ENCODE measurements at places on chromosomes 2 and 18. TPM values are rescaled to one million over a fixed set of nuclear protein-coding genes. Genes with fewer than 3 reads are reported as not detected.

GRCh38 chr2:168574856-168575630, 119.0 kb downstream of the CERS6 start:
- DNase-seq: no peak

- no peak for DNase-seq
These were observed 35.4 kb downstream of the PSD4 start for GRCh38 chr2:113209011-113209645.

ALLC gene
- not detected for total RNA-seq

GRCh38 chr18:5419030-5419429, 123.5 kb upstream of the ZBTB14 start:
- DNase-seq: no peak

GRCh38 chr2:176084611-176085119, 903 bp upstream of the EVX2 start:
- DNase-seq: no peak

- peak; percentile 67 for DNase-seq
These were observed 43.7 kb downstream of the TMEM37 start for GRCh38 chr2:119475225-119475856.

DNA sequence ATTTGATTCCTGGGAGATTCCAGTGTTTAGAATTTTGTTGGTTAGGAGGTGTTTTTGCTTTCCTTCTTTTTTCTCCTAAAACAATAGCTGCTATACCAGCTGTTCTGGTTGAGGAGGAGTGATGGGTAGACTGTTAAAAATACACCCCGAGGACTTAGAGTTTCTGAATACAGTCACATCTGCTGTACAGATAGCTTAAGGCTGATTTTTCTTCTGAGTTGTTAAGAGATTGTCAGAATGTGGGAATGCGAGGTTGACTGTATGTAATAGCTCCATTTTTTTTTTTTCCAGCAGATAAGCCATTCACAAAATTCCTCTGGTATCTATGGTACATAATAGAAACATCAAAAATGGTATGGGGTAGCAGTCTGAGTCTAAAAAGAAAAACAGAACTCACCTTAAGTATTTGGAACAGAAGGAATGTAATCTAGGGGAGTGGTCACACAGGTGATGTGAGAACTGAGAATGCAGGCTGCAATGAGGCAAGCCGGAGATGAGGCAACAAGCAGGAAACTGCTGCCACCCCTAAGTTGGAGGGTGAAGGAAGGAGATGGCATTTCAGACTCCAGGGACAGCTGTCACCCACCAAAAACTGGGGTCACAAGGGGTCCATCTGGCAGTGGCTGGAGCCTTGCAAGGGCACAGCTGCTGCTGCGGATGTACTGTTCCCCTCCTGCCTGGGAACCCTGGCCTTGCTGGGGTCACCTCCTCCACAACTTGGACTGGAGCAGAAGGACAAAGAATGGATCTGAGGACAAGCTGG, 2.4 kb downstream of the DGKD start:
- DNase-seq: no peak

CDH2 gene
- 83.8 TPM for total RNA-seq

DNA sequence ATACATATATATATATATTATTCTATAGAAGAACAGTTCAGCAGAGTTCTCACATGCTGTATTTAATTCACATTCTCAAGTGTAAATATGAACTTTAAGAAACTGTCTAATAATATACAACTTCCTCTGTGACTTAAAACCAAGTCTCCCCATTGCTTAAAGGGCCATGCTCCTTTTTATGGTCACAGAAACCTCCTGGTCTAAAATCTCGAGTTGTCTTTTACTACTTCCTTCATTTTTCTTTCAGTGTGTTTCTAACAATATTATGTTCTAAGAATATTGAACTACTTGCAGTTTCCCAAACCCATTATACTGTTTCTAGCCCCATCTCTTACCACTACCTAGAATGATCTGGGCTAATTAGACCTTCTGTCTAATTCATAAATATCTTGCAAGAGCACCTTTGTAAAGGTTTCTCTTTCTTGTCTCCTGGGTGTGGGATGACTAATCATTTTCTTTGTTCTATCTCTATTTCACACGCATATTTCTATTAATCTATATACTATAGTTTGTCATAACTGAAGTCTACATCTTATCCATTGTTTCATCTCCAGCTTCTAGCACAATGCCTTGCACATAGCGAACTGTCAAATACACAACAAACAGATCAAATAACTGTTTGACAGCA, 48.8 kb downstream of the ERBB4 start:
- no peak for DNase-seq

GRCh38 chr2:233440714-233441113, 86.4 kb downstream of the DGKD start:
- no peak for DNase-seq

- no peak for DNase-seq
These were observed 599.9 kb upstream of the NXPH2 start for GRCh38 chr2:139380051-139380450.

GRCh38 chr2:101273056-101273455, 20.4 kb downstream of the CNOT11 start:
- DNase-seq: no peak

DNA sequence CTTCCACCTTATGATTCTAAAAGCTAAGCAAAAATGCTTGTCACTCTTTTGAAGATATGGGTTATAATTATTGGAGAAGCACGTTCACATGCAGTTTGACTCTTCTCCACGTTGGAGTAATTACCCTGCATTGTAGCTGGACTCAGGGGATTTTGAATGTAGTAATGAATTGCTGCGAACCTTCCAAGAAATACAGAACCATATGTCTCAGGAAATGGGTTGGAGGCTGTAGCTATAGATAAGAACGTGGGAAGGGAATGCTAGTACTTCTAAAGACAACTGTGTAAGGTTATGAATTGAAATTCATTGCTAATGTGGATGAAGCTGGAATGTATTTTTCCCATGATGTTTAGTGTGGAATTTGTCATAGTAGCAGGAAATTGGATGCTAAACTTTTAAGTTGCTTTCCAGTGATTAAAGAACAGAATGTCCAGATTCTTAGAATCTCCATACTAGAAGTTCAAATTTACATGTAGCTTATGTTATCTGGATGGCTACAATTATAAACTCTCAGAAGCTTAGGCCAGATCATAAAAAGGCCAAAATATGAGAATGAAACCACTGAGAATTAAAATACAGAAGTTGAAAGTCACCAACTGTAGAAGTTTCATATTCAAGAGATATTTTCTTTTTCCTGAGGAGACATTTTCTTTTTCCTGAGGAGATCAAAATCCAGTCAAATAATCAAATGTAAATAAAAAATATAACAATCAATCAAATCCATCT, 27.3 kb upstream of the SPOPL start:
- no peak for DNase-seq

GRCh38 chr2:226892729-226893128, 56.9 kb downstream of the RHBDD1 start:
- DNase-seq: no peak

DNA sequence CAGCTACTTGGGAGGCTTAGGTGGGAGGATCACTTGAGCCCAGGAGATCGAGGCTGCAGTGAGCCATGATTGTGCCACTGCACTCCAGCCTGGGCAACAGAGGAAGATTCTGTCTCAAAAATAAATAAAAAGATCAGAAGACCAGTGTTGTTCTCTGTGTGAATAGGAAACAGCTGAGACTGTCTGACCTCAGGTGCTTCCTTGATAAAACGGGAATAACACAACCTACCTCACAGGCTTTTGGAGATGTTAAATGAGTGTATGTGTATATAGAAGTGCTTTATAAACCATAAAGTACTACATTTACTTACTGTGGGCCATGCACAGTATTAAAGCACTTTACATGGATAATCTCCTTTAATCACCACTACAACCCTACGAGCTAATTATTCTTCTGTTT, 9.9 kb upstream of the CETN1 start:
- no peak for DNase-seq

- no peak for DNase-seq
These were observed 4.7 kb downstream of the EEF1B2 start for GRCh38 chr2:206164261-206164862.

- DNase-seq: no peak
These were observed 71.3 kb upstream of the ZNF532 start for GRCh38 chr18:58793361-58793760.

DNA sequence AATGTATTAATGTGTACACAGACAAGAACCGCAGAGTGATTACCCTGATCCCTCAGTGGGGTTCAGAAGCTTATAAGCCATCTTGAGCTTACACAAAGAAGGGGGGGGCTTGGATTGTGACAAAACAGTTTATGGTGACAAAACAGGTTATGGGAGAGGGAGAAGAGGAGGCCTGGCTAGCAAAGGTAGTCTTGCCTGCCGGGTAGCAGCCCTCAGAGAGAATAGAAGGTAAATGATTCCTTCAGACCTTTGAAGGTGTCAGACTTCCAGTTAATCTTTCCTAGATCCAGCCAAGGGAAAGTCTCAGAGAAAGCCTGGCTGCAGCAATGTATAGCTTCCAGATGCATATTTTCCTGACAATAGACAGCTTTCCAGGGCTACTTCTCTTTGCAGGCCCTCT, 44.6 kb upstream of the RAPH1 start:
- DNase-seq: no peak

CAPN13 gene
- not detected for total RNA-seq

MYO5B gene
- not detected for total RNA-seq

ATOH8 gene
- 7.1 TPM for total RNA-seq

DNA sequence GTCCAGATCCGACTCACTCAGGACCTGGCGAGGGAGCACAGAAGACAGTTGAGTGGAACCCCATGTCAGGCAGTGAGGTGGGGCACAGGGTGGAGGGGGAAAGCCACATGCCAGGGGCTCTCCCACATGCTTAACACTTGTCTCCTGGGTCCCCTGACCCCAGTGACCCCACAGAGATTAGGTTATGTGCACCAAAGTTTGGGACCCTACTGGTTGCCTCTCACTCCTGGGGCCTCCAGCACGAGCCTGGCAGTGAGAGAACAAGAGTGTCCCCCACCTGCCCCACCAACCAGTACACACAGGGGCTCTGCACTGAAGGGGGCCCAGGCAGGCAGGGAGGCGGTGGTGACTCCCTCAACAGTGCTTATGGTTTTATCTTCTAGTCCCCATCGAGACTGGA, 58.3 kb downstream of the CIB4 start:
- DNase-seq: peak; percentile 75

ABCB11 gene
- total RNA-seq: not detected

BBS5 gene
- 11.6 TPM for total RNA-seq

GRCh38 chr18:54871231-54871630, 43.0 kb downstream of the RAB27B start:
- DNase-seq: no peak

DNA sequence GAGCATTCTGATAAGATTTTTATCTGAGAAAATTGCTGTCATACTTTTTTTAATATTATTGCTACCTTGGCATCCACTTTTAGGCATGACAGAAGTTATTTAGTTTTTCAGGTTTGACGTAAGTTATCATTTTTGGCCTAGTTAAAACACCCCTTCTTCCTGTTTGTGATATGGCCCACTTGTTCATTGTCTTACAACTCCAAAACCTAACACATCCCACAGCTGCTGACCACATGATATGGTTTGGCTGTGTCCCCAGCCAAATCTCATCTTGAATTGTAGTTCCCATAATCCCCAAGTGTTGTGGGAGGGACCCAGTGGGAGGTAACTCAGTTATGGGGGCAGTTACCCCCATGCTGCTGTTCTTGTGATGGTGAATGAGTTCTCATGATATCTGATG, 388.1 kb downstream of the SLC4A3 start:
- DNase-seq: no peak

IL36RN gene
- total RNA-seq: not detected

GRCh38 chr2:122182616-122183355, 427.3 kb downstream of the TSN start:
- no peak for DNase-seq

GRCh38 chr2:238892796-238893195, 44.9 kb downstream of the TWIST2 start:
- DNase-seq: no peak

DNA sequence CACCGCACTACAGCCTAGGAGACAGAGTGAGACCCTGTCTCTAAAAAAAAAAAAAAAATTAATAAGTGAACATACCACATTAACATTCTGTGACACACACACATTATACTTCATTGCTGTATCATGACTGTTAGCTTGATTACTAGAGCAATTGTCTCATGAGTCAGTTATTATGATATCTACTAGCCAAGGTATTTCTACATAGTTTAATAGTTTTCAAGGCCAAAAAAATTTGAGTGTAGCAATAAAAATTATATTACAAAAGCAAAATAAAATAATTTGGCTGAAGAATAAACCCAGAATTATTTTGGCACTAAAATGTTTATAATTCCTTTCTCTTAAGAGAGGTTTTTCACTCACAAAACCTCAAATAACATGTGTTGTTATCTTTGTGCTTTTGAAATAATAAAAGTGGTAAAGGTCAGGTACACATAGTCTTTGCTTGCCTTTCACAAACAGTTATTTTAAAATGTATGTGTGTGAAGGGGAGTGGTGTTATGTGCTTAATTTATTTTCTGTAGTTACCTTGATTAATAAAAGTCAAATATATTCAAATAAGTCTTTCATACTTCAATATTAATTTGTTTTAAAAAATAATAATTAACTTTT, 136.9 kb upstream of the SPOPL start:
- no peak for DNase-seq

DNA sequence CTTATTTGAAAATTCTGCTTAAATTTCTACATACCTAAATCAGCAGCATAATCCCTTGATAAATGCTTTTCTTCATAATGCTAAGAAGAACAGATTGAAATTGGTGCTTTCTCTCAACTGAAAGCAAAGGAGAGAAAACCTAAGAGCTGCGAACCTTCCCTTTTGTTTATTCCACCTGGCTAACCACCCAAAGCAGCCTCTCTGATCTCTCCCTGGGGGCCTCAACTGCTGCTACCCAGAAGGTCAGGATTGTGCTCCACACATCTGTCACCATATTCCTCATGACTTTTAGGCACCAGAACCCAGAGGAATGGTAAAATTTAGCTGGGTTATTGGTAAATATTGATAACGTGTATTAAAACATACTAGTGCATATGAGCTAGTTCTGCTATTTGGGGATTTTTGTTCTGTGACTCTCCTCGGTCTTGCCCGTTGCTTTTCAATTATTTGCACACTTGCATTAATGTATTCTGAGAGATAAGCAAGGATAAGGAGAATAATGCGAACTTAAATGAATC, 334.1 kb downstream of the RIT2 start:
- DNase-seq: no peak

GRCh38 chr2:207812058-207812725, 42.5 kb upstream of the FZD5 start:
- no peak for DNase-seq

DNA sequence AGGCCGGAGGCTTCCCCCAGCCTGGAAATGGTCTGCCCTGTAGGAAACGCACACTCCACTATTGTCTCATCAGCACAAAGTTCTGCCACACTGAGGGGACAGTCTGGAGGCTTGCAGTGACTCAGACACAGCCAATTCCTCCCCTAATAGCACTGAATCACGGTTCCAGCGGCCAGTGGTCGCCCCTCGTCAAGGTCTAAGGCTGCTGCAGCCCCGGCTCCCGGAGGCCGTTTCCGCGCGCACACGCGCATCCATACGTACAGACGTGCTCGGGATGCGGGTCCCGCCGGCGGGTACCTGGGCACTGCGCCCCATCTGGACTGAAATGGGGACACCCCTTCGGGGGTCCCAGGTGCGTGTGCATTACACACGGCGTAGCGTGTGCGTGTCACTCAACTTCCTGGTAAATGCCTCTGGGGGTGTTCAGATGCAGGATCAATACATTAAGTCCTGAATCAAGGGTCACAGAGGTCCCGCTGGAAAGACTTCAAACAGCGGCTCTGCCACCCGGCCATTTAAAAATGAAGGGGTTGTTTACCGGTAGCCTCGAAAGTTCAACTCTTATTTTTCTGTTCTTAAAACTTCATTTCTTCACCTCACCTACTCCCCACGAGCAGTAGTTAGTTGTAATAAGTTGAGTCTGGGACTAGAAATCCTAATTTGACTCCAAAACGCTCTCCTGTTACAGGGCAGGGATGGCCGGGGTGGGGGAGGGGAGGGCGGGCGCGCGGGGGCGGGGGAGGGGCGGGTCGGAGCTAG, 572 bp upstream of the ZNF516 start:
- no peak for DNase-seq
